ENCODE measurements at places on chromosomes 2 and 18.

DNA sequence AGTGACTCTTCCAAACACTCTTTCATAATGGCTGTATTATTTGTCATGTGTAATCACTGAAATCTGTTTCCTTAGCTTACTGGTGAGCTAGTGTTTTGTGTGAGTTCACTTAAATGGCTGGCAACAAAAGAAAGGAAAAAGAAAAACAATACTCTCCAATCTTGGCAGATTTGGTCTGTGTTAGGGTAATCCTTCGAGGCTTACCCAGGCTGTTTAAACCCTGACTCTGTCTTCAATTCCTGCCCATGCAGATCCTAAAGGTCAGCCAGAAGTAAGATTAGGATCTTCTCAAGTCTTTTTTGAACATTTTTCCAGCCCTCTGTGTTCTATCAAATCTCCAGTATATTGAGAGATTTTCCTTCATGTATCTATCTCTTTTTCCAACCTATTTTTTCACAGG lies 85.3 kb downstream of the CCDC178 start:
- DNase-seq: no peak

DNA sequence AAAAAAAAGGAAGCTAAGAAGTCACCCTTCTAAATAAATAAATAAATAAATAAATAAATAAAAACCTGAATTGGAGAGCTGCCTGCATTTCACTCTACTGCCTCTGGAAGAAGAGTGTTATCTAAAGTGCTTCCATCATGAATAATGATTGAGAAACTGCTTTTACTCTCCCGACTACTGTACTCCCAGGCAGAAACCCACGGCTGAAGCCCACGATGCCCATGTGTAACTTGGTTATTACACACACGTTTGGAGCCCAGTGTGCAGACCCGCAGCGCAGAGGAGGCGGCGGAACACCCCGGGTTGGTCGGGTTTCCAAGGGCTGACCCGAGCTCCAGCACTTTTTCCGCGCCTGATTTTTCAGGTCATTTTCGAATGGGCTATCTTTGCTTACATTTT lies 697 bp upstream of the SPATS2L start:
- DNase-seq: no peak

GRCh38 chr18:25648716-25649260 lies 296.8 kb upstream of the ZNF521 start:
- no peak for DNase-seq

DNA sequence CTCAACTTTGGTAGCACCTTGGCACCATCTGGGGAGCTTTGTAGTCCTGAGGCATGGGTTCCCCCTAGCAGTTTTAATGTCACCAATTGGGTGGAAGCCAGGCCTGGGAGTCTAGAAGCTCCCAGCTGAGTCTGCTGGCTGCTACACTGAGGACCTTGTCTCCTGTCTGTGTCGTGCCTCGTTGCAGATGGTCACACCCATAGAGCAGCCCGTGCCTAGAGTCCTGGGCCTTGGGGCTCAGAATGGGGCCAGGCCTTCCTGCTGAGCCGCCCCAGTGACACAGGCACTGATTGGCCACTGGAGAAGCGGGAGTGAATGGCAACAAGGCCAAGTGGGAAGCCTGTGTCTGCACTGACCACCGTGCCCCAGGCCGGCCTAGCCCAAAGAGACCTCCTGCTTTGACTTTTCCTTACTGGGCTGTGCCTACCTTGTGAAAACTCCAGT lies 113.2 kb downstream of the SH3RF3 start:
- no peak for DNase-seq

GRCh38 chr2:237196866-237197618 lies 111.4 kb downstream of the COPS8 start:
- DNase-seq: no peak

- DNase-seq: no peak
Observed at GRCh38 chr2:118878531-118879149, 31.2 kb upstream of the EN1 start.

DNA sequence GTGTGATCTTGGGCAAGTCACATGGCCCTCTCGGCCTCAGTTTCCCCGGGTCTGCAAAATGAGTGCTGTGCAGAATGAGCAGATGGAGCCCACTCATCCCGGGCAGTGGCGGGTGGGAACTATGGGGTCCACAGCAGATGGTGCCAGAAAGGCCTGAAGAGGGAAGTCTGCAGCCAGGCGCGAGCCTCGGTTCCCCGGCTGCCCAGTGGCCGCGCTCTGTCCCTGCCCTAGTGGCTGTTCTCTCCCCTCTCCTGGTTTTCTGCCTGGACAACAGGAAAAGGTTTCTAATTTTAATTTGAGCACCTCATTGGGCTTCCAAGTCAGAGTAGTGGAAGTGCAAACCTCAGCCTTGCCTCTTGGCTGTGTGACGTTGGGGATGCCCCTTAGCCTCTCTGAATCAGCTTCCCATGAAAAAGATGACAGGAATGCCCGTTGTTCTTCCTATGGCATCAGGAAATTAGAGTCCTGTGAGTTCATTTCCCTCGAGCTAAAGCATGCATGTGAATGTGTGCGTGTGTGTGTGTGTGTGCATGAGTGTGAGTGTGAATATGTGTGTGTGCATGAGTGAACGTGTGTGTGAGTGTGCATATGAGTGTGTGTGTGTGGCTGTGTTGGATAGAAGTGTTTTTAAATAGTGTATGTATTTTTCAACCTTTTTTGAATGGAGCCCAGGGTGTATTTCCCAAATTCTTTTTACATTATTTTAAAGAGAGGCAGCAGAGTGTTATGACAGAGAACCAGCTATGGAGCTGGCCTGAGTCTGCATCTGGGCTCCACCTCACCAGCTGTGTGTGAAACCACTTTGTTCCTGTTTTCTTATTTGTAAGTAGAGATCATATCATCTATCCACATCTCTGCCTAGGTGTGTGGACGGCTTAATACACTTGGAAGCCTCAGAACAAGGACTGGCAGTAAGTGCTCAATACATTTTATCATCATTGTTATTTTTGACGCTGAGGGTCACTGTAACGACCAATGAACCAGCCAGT lies 41.3 kb downstream of the RRM2 start:
- no peak for DNase-seq

GRCh38 chr2:204183608-204184007 lies 247.0 kb downstream of the ICOS start:
- no peak for DNase-seq

DNA sequence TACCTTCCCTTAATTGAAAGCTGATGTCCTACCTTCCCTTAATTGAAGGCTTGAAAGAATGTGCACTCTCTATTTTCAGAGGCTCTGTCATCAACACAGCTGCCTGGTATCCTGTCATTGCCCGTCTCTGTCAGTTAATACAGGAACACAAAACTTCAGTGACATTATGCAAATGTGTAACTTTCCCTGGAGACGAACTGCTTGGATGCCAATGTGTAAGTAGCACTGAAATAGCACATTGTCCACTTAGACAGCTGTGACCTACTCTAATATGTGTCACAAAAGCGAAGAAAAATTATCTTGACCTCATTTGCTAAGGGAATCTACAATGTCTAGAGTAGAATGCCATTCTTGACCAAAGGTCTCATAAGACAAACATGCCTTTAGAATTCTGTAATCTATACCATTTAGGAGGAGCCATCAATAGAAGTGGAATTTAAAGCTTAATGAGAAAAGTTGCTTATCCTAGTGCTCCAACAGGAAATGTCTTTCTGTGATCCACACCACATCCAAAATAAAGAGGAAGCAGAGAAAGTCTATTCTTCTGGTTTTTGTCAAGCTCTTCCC lies 138.1 kb downstream of the BARD1 start:
- DNase-seq: no peak

DNA sequence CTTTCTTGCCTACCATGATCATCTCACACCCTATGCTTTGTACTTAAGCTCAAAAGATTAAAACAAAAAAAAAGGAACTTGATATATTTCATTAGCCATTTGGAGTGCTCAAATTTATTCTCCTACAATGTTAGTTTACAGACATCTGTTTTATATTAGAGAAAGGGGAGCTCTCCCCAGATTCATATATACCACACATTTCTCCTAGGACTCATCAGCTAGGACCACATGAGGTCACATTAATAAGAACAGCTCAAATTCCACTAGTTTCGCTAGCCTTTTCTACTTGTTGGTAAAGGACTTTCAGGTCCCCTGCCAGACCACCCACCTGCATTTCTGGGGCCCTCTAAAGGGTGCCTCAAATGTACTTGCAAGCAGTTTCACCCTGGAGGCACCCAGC lies 151.2 kb upstream of the MMADHC start:
- no peak for DNase-seq

DNA sequence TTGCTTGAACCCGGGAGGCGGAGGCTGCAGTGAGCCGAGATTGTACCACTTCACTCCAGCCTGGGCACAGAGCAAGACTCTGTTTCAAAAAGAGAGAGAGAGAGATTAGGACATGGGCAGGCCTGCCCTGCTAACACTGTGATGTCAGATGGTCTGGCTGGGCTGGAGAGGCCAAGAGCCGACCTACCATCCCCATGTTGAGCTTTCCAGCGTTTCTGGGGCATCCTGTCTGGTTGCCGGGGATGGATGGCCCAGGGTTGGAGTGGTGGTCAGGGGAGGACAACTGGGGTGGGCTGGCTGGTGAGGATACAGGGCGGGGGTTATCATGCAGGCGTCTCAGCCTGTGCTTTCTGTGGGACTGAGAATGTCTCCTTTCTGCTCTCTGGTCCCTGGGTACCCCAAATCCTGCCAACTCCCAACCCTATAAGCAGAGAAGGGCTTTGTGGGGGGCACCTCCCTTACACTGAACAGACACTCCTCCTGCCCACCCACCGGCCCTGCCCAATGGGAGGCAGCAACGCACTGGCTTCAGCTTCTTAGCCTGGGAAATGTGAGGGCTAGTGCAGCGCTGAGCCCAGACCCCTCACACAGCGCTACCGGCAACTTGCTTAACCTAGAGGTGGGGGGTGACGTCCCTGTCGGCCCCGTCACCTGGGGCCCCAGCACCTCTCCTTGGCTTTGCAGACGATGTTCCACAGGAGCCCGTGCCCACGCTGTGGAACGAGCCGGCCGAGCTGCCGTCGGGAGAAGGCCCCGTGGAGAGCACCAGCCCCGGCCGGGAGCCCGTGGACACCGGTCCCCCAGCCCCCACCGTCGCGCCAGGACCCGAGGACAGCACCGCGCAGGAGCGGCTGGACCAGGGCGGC lies 5.4 kb downstream of the SNORC start:
- no peak for DNase-seq

GRCh38 chr2:95389245-95390119 lies 13.0 kb upstream of the FAHD2A start:
- DNase-seq: peak; percentile 20

Data from NK-92 treated with Interleukin-12 subunit alpha and Interleukin-12 subunit beta, amount 100 ng/mL, for 24 hours (cell line).